Naive B cell (primary cell): ENCODE measurements at places on chromosomes 6 and 20.
A peak's percentile ranks its signal among the peaks of the same experiment; 100 is the strongest.

DNA sequence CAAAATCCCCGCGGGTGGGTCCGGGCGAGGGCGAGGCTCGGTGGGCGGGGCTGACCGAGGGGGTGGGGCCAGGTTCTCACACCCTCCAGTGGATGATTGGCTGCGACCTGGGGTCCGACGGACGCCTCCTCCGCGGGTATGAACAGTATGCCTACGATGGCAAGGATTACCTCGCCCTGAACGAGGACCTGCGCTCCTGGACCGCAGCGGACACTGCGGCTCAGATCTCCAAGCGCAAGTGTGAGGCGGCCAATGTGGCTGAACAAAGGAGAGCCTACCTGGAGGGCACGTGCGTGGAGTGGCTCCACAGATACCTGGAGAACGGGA is 809 bp downstream of the HLA-G start:
- DNase-seq, result no peak

- DNase-seq, result no peak
These were observed 305 bp downstream of the IL17A start for GRCh38 chr6:52186480-52186879.

- no peak for DNase-seq
These were observed 277.2 kb downstream of the PRKN start for GRCh38 chr6:162450358-162450757.

- no peak for DNase-seq
These were observed 39.8 kb upstream of the ARHGAP18 start for GRCh38 chr6:129749749-129750120.

DNA sequence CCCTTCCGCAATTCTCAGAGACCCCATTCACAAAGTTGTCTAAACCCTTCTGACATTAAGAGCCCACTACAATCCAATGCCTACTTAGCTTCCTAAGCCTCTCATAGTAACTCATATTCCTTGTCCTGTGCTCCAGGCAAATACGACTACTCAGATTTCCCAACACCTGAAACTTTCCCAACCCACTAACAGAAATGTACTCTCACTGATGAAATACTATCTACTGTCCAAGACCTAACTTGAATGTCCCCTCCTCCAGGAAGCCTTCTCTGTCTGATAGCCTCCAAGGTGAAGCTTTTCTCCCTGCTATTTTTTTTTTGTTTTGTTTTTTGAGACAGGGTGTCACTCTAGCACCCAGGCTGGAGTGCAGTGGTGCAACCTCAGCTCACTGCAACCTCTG is 30.4 kb downstream of the GPLD1 start:
- no peak for DNase-seq

DNA sequence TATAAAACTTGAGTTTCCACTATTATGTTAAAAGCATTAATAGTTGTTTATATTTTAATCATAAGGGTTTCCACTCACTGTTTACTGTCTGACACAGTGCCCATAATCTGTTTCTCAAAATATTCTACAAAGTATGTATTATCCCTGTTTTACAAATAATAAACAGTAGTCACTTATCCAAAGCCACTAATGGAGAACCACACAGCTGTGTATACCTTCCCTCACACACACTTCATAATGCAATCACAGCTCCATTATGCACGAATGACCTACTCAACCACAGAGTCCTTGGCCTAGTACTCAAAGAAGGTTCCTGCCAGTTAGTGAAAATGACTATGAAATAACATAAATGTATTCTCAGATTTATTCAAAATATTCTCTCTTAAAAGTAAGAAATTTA is 103.1 kb downstream of the EPB41L2 start:
- no peak for DNase-seq

DNA sequence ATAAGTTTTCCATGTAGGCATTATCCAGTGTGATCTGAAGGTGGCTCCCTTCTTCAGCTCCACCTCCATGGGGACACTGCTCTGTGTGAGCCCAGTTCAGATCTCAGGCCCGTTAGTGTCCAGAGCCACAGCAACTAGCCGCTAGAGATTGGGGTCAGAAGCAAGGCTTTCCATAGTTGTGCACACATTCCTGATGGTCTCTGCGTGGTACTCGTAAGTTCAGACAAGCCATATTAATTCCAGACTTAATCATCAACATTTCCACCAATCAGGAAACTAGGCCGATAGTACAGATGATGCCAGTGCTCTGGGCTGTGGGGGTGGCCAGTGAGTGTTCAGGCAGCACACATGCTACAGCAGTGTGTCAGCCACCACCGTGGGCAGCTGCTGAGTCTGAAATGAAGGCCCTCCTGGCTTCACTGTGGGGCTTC is 17.5 kb upstream of the SYNCRIP start:
- DNase-seq, result no peak

GRCh38 chr6:76940191-76940590 is 523.1 kb downstream of the HTR1B start:
- no peak for DNase-seq

GRCh38 chr20:8834851-8835250 is 234.0 kb upstream of the PLCB4 start:
- no peak for DNase-seq

- DNase-seq, result no peak
These were observed 151.3 kb upstream of the NT5E start for GRCh38 chr6:85298553-85298952.

- DNase-seq, result no peak
These were observed 144.2 kb downstream of the MYO6 start for GRCh38 chr6:75893058-75893775.

GRCh38 chr6:125987026-125987617 is 782 bp downstream of the TRMT11 start:
- no peak for DNase-seq

- DNase-seq, result no peak
These were observed 82.1 kb downstream of the UNC5CL start for GRCh38 chr6:40956936-40957335.

DNA sequence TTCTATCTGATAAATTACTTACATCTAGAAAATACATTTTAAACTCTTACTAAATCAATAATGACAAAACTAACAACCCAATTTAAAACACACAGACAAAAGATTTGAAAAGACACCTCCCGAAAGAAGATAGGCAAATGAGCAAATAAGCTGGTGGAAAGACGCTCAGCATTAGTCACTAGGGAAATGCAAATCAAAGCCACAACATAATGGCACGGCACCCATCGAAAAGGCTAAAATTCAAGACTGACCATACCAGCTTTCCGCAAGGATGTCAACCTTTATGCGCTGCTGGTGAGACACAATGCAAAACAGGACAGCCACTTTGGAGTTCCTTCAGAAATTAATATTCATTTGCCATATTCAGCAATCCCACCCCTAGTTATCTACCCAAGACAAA is 25.9 kb downstream of the TAF4 start:
- no peak for DNase-seq

GRCh38 chr6:139124887-139125672 is 9.8 kb upstream of the HECA start:
- DNase-seq, result peak; percentile 73

DNA sequence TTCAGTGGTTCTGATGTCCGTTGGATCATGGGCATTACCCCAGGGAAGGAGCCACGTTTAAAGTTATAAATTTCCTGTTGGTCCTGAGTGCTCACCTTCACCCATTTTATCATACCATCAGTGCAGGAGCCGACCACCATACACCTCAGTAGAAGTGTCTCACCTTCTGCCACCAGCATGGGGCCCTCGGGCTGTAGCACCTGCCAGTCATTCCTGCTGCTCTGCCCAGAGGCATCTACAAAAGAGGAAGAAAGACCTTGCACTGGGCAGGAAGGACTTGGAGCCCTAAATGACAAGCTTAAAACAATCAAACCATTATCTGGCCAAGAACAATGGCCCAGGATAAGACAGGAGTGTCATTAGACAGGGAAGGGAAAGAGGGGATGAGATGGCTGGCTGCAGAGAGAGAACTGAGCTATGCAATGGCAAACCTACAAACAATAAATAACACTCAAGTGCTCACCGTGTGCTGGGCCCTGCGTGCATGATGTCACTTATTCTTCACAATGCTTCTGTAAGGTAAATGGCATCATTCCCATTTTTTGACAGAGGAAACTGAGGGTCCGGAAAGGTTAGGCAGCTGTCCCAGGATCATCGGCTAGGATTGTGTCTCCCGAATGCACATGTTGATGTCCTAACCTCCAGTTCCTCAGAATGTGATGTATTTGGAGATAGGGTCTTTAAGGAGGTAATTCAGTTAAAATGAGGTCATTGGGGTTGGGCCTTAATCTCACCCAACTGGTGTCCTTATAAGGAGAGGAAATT is 11.2 kb downstream of the SIRPB2 start:
- DNase-seq, result no peak

GRCh38 chr20:2637246-2637645 is 15.2 kb upstream of the NOP56 start:
- no peak for DNase-seq

- DNase-seq, result no peak
These were observed 128.8 kb upstream of the PDE7B start for GRCh38 chr6:135722679-135723078.

DNA sequence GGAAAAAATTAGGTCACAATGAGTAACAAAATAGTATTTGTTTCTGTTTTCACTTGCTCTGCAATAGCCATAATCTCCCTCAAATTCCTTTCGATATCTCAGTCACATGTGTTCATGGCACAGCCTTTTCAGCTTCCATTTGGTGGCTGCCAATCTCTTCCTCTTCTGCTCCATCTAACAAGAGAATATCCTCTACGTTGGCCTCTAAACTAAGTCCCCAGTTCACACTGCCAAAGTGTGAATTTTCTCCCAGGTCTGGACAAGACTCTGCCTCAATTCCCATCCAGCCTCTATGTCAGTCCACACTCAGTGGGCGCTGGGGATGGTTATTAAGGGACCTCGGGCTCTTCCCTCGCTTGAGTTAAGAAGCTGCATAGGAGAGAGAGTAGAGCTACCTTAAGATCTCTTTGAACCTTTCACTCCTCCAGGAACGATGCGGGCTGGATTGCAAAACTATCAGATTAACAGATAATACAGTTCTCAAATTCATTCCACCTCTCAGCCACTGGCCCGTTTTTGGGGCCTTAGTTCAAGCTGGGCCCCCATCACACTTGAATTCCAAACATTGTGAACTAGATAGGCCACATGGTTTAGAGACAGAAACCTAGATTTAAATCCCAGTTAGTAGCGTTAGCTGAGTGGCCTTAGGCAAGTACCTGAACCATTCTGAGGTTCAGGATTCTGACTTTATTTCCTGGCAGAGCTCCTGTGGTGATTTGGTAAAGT is 250.2 kb upstream of the QKI start:
- DNase-seq, result no peak

- no peak for DNase-seq
These were observed 9.7 kb downstream of the MAP1LC3A start for GRCh38 chr20:34567892-34568865.

- no peak for DNase-seq
These were observed 13.5 kb downstream of the DEFB132 start for GRCh38 chr20:271069-271468.
